ENCODE measurements at places on chromosomes 1 and 21.

- DNase-seq = no peak
Measured at GRCh38 chr1:158126425-158126824, 54.3 kb upstream of the CD1D start.

- no peak for DNase-seq
Measured at GRCh38 chr1:167762061-167762746, 40.4 kb downstream of the MPZL1 start.

GRCh38 chr1:206065547-206066145 is 12.7 kb downstream of the RHEX start:
- DNase-seq = no peak

DNA sequence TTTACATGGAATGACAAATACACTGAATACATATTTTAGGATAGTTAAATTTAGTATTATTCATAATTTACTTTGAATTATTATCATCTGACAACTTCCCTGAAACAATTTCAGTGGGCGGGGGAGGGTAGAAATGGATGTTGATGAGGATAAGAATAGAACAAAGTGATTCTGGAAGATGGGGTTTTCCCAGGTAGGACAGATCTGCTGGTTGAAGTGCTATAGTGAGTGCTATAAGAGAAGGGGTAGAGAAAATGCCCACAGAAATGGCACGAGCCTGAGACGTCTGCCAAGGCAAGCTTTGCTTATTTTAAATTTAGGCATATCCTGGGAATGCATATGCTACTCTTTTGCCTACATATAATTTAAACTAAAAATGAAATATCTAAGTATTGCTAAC is 3.2 kb downstream of the CFH start:
- no peak for DNase-seq

GRCh38 chr1:31795801-31796621 is 19.8 kb downstream of the SPOCD1 start:
- DNase-seq = no peak

DNA sequence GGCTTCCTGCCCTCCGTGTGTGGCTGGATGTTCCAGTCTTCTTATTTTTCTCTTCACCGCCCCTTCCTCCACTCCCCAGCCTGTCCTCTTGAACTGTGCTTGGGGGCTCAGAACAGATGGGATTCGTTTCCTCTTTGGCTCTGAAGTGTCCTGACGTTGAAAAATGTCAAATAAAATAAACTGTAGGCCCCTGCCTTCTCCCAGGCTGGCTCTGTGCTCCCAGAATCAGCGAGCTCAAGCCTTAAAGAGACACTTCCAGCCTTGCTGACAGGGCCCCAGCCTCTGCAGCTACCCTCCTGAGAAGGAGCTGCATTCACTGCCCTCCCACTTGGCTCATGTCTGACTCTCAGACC is 104.2 kb upstream of the IPO9 start:
- DNase-seq = no peak

GRCh38 chr1:94734963-94735901 is 84.9 kb upstream of the SLC44A3 start:
- DNase-seq = no peak

- no peak for DNase-seq
Measured at GRCh38 chr1:227774821-227775661, 39.8 kb downstream of the SNAP47 start.

DNA sequence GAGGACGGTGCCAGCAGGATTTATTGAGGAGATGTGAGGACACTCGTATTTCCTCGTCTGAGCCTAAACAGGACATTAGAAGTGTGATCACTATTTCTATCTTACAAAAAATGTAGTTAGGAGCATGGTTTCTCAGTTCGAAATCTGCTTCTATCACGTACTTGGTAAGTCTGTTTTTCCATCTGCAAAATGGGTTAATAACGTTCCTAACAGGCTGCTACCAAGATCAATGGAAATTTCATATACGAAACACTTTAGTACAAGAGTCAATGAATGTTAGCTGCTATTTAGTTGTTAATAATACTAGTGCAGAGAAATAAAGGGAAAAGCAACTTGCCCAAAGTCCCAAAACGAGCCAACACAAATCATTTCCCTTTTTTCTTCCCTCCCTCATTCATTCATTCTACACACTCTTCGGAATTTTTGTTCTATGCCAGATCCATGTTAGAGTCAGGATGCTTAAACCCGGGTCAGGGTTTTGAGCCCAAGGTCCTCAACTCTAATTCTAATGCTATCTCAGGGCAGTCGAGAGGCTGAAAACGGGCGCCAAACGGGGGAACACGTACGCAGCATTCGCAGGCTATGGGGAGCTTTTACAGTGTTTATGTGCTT is 608 bp downstream of the SNRNP40 start:
- no peak for DNase-seq

Data from CD14-positive monocyte (primary cell).